ENCODE measurements at places on chromosomes 3 and 15.

DNA sequence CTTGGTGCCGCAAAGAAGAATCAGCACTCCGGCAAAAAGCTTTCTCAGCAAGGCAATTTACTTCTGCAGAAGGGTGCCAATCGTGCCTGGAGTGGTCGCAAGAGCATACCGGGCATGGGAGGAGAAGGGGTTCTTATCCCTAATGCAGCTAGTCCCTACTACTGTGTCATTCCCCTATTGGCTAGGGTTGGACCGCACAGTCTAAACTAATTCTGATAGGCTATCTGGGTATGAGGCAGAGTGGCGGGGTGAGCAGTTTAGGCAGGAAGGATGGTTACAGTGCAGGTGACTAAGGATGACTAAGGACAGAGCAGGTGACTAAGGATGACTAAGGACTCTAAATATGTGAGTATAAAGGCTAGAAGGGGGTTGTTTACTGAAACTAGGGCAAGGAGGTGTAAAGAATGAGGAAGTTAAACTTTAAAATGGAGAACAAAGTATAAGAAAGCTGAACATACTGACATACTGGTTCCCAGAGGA is 52.9 kb downstream of the PGBD4 start:
- peak; percentile 5 for DNase-seq

GRCh38 chr3:118765636-118766305 is 268.9 kb downstream of the IGSF11 start:
- no peak for DNase-seq

- DNase-seq = peak; percentile 71
These were observed 147.1 kb downstream of the PGPEP1L start for GRCh38 chr15:98860281-98861041.

GRCh38 chr15:95596496-95596895 is 734.0 kb upstream of the NR2F2 start:
- DNase-seq = no peak

DNA sequence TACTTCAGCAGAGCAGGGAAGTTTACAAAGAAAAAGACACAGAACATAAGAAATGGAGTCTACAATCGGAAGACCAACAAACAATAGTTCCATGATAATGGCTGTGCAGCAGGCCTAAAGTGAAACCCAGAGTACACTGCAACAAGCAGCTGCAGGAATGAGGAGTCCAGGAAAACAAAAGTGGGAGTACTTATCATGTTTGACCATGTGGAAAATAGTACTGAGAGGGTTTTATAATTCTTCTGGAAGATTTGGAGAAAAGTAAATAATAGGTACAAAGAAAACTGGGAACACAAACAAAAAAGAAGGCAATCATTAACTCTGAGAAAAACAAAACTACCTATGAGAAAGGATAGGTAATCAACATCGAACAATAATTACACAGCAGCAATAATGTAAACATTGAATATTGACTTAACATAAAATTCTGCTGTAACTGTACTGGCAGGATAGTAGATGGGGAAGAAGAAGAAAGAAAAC is 87.5 kb downstream of the NEK10 start:
- no peak for DNase-seq

- DNase-seq = no peak
These were observed 25.0 kb upstream of the MUSTN1 start for GRCh38 chr3:52859686-52860423.

DNA sequence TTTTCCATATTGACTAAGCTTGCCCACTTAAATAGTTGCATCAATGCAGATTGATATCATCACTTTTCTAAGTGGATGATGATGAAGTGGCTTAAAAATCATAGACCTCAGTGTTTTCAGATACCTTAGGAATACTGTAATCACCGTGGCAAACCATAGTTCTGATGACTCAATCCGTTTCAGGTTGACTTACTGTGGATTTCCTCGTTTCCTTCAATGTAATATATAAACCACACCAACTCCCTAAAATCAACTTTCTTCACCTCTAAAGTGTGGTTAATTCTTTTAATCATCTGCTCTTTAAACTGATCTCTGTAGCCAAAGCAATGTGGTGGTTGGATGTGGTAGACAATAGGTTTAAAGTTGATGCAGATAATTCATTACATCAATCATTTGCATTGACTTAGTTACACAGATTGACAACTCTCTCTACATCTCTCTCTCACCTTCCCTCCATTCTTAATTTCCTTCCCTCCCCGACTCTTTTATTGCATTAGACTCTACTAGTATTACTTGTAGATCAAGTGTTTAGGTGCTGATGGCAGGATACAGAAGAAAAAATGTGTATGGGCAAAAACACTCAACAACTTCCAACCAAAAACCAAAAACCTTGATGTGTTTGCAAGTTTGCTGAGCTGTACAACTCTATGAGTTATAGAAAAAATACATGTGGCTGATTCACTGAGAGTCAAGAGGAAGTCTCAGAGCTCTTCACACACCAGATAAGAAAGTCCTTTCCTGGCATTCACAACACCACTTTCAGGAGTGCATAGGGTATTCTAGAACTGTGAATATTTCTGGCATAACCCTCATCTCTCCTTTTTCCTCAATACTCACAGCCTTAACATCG is 243.5 kb downstream of the NFKBIZ start:
- DNase-seq = peak; percentile 60

DNA sequence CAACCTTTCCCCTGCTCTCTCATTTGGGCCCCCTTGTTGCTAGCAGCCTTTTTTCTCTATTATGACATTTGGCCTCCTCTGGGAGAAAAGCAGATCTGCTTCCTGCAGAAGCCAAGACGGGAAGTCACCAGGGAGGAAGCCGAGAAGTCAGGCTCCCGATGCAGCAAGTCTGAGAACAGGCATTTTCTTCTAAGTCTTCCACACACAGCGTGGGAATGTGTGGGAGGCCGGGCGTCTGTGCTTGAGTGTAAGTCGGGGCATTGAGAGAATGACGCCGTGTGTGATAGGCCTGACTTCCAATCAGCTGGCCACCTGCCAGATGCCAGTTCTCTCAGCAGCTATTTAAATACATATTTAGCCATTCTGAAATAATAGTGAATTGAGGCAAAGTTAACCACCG is 75.8 kb upstream of the FAM98B start:
- DNase-seq = no peak

GRCh38 chr3:189383630-189384029 is 211.9 kb downstream of the TPRG1 start:
- no peak for DNase-seq

DNA sequence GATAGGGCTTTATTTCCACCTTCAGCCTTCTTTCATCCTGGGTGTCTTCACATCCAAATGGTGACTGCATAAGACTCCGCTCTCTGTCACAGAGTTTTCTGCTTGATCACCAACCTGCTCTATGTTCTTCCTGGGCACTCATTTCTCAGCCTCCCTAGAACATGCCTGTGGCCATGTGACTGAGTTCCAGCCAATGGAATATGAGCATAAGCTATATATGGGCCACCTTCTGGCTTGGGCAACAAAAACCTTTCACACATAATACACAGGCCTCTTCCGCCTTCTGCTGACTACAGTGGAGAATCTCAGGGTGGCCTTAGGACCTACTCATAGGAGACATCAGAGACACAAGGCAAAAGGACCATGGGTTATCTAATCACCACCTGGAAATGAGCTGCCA is 51.2 kb upstream of the MED12L start:
- no peak for DNase-seq

- DNase-seq = no peak
These were observed 127.9 kb upstream of the BNIP2 start for GRCh38 chr15:59817053-59817452.

- DNase-seq = no peak
These were observed 84.4 kb downstream of the SLMAP start for GRCh38 chr3:57840473-57840872.

DNA sequence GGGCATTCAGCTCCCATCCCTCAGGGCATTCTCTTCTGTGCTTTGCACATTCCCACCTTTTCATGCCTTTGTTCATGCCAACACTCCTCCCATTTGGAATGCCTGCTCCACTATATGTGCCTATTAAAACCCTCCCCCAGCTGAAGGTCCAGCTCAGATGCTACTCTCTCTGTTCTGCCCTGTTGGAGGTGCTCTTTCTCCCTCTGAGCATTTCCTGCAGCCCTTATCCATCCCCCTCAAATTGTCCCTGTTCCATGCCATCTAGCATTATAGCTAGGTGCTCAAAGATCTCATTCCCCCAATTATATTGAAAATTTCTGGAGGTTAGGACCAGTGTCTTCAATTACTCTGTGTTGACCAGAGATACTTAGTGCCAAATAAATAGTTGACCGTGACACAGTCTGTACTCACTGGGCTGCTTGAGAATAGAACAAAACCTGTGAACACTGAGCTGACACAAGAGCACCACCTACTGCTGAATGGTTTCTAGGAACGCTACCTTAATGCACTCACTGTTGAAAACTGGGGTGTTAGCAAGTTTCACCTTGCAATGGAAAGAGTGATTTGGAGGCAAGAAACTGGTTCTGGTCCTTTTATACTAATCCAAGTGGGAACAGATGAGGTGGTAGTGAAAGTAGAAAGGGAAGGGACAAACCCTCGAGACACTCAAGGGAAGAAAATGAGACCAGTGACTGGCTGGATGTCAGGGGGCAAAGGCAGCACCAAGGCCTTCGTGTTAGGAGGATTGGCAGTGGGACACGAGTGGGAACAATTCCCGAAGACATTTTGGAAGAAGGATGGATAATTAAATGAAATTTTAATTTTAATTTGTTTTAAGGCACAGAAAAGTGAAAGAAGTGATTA is 289.8 kb upstream of the ROPN1 start:
- DNase-seq = peak; percentile 69

DNA sequence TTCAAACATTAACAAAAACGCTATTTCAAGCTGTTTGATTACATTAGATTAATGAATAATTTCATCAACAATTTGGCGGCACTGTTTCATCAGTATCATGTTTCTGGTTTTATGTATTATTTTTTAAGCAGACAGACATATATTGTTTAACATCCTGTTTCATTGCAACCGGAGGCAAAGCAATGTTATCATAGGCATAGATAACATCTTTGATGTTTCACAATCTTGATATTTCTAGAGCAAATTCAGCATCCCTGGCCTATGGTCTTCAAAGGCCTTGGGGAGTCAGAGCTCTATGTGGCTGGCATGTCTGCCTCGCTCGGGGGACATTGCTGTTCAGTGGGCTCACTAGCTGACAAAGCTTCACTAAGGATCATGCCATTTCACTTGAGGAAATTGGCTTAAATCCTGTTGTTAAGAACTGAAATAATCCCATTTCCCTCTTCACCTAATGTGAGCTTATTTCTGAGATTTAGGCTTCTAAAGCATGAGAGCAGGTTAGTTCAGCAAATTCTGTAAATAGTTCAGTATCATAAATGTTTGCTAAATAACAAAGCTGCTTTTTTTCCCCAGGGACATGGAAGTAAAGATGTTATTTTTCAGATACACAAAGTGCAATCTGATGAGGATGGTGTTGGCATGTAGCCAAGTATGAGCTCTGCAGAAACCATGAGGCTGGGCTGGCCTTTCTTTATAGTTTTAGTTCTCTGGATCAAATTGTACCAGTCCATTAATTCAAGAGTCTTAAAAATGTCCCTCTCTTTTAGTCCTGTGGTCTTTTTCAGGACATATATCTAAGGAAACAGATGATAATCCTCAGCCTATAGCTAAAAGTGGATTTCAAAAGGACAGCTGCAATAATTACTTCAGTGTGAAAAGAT is 941.4 kb downstream of the PLOD2 start:
- no peak for DNase-seq

DNA sequence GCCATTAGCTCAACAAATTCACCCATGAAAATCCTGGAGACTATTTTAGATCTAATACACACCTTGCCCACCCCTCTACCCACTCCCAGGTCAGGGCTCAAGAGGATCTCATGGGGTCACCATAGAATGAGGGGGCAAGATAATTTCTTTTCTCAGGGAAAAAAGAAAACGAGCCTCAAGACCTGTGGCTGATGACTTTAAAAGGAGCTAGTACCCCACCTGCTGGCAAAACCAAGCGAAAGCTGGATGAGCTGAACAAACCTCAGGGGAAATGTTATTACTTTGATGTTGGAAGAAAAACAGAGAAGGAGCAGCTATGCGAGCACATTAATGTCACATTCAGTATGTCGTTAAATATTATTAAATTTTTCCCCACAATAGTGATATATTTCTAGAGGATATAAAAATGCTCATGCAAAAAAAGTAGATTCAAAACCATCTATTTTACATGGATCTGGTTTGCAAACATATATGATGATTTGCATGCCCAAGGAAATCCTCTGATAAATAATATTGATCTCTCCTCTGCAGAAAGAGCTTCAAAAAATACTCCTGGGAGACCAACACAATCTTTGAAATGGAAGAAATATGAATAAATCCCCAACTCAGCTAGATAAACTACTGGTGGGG is 37.7 kb downstream of the PLD1 start:
- DNase-seq = peak; percentile 69

DNA sequence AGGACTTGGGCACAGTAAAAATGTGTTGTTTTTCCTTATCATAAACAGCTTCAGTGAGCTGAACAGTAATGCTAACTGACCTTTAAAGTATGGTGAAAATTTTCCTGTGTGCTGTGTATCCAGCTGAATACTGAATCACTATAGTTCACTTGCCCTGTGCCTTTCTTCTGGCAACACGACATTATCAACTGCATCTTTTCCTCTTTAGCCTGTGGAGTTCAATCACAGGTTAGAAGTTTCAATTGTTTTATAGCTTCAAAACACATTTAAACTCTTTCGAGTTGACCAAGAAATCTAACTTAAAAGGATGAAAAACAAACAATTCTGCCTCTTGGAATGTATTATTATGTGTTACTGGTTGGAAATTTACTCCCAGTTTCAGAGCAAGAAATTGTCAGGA is 1120.7 kb upstream of the ALCAM start:
- no peak for DNase-seq

DNA sequence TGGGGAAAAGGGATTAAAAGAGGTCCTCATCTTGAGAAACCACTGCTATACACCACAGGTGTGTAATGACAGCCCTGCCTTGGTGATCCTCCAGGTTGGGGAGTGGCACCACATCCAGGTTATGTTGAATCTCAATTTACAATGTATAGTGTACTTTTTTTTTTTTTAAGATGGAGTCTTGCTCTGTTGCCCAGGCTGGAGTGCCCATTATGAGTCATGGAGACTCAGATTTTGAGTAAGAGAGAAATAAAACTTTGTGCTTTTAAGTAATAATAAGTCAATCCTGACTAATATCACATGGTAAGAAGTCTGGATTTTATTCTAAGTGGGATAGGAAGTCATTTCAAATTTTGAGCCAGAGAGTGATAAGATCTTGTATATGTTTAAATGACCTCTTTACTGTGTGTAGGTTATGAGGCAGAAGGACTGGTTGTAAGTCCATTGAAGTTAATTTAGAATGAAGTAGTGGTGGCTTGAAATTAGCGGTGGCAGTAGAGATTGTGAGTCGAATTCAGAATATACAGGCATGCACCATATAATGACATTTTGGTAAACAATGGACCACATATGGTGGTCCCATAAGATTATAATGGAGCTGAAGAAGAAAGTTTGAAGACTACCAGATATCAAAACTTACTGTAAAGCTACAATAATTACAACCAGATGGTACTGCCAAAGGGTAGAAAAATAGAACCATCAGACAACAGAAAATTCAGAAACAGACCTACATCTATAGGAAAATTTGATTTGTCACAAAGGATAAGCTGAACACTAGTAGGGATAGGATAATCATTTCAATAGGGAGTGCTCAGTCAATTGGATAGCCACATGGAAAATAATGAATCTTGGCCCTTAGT is 20.7 kb downstream of the POPDC2 start:
- DNase-seq = peak; percentile 42

Data from EH (cell line).